ENCODE measurements at places on chromosomes 16 and 17.

DNA sequence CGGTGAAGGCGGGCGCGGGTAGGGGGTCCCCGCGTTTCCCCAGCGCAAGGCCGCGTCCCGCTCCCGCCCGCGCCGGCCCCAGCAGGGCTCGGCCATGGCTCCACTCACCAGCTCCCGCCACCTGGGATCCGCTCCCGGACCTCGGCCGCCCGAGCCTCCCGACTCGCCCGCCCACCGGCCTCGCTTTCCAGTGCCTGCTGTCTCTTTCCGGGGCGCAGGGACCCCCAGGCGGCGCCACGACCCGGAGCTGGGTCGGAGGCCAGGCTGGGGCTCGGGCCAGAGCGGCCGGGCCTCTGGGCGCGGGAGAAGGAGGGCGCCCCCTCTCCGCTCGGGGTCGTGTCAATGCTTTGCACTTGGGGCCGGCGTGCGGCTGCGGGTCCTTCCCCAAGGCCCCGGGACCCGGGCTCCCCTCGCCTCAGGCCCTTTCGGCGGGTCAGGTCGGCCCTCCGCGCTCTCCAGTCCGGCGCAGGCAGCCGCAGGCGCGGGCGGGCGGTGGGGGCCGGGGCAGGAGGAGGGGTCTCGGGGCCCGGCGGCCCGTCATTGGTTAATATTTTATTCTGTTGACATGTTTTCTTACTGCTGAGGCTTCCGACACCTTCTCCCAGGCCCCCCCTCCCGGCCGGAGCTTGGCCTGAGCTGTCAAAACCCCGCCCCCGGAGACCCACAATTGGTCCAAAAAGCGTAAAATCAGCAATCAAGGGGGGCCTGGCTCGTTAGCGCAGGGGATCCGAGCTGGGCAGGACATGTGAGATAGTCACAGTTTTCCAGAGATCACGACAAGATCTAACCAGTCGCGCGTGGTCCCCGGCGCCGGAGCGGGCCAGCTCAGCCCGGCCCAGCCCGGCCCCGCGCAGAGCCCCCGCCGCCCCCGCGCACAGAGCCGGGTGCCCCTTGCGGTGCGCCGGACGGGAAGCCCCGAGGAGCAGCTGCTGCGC is at the start of gene TBX2:
TBX2 (plus strand) TSS at position 713 of the 935 bp plus-strand sequence. CDS start 334 bp downstream, outside the sequence.
- DNase-seq: peak; percentile 88

GRCh38 chr17:56970974-56971373 is 7.0 kb upstream of the SCPEP1 start:
- no peak for DNase-seq

- DNase-seq: no peak
These were observed 357.8 kb downstream of the GRIN2A start for GRCh38 chr16:9824200-9825068.

- no peak for DNase-seq
These were observed 401.7 kb upstream of the CDH5 start for GRCh38 chr16:65964752-65965151.

GRCh38 chr17:64564098-64564497 is 57.3 kb downstream of the CEP95 start:
- no peak for DNase-seq

DNA sequence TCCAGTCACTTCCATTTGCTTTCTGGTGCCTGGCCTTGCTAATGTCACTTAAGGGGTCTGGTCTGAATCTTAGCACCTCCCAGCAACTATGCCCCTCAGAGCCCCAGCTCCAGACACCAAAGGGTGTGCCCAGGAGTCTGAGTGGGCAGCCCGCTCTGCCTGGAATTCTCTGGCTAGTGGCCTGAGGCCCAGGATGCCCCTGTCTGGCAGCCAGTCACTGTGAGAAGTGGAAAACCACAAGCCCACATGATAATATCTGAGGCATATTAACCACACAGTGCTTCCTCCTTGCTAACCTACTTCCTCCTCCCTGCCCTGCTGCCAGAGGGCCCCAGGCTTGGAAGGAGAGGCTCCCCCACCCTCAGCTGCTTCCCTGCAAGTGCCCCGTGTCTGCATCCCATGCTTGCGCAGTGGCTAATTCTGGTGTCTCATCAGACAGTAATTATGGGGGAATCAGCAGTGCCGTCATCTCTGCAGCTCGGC is 14.0 kb downstream of the SRCIN1 start:
- no peak for DNase-seq

All from left ventricle myocardium inferior (tissue), 1 donor.